ENCODE measurements at places on chromosomes 6 and 20.

GRCh38 chr6:3355358-3356055 is 96.8 kb downstream of the PSMG4 start:
- DNase-seq: peak; percentile 77

- no peak for DNase-seq
These were observed 13.1 kb downstream of the RIOK1 start for GRCh38 chr6:7402716-7403115.

DNA sequence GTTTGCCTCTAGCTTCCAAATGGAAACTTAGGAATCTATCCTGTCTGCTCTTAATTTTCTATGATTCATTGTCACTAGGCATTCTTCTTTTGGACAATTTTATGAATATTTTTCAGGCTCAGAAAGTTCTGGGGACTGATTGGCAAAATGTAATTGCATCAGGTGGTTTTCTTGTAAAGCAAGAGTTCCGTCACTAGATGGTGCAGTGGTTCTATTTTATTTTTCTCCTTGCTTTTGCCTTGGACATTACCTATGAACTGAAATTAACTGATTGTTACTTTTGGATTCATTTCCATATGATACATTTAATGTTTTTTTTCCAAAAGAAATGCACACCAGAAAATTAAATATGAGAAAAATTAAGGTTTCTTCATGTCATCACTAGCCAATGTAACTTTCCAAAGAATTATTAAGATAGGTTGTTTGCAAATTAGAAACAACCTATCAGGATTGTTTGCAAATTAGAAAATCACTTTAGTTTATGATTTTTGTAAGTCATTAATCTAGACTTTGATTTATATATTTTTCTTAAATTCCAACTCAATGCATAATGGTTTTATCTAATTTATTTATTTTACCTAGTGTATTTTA is 48.0 kb downstream of the TMEM170B start:
- DNase-seq: peak; percentile 34

DNA sequence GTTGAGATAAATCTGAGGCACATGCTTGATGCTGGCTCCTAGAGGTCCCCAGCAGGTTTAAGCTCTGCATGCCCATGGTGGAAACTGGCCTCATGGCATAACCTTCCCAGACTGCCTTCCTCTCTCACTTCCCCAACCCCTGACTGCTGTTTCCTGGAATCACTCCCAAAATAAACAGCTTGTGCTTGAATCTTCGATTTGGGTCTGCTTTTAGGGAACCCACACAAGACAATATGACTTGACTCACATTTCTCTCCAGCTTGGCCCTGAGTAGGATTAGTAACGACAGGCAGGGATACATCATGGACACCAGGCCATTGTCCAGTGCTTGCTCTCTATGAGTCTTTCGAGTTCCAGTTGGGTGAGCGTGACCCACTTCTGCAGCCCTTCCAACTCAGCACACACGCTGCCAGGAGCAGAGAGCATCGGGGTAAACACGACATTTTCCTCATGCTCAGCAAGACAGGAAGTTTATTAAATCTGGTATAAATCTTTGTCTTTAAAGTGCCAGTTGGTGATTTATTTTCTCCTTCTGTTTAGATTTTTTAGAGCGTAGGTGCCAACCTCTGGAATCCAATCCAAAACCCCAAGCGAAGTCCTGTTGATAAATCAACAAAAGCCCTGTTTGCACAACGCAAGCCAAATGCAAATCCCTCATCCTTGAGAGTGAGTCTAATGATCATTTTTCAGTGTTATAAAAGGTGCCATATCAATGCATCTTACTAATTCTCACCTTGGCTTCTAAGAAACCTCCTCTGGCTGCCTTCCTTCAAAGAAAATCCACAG is 135.0 kb downstream of the FOXA2 start:
- peak; percentile 39 for DNase-seq

- no peak for DNase-seq
These were observed 5.4 kb downstream of the CTSZ start for GRCh38 chr20:59001449-59002171.

- no peak for DNase-seq
These were observed 21.2 kb upstream of the PCMTD2 start for GRCh38 chr20:64234291-64234791.

DNA sequence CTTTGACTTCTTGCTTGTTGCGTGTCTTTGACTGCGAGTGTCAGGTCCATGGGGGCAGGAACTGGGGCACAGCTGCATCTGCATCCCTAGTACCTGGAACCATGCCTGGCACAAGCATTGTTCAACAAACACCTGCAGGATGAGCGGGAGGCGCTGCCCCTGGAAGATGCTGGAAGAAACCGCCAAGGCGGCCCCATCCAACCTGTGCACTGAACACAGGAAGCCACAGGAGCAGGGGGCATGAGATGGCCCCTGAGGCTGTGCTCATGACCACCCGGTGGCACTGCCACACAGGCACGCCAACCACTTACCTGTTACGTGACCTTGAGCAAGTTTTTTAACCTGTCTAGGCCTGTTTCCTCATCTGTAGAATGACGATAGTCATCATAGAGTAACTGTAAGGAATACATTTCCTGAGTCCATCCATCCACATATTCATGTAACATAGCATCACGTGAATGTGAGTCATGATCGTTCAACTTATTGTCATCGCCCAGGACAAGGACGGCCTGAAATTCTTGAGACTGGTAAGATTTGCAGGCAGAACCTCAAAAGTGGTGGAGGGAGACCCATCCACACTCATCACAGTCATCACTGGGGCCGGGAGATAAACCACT is 374.2 kb downstream of the PREX1 start:
- DNase-seq: no peak

GRCh38 chr6:159969204-159969912 is 476 bp downstream of the IGF2R start:
- no peak for DNase-seq

DNA sequence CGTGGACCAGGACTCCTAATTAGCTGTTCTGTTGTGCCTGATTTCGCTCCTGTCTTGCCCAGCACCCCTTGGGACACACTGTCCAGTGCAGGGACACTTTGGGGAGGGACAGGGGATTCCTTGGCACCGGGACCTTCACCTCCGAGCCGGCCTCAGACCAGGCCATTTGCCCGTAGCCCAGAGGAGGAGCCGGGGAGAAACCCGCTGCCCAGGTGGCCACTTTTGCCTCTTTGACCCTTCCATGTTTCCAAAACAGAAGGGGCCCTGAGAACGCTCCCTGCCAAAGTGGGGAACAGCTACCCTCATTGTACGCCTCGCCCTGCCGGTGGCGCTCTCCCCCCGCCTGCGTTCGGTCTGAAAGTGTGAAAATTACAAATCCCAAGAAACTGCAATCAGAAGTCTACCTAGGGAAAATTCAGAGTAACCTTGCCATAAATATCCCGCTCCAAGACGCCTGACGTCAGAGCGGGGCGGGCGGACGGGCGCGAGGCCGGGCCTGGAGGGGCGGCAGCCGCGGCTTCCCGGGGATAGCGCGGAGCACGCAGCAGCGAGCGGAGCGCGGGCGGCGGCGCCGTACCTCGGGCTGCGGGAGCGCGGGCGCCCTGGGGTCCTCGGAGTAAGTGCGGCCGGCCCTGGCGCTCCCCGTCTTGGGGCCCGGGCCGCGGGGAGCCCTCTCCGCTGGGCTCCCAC is at the start of gene DAAM2:
Gene DAAM2, plus strand, starts transcription at position 527 of the 690 bp plus-strand sequence. CDS start 63,927 bp downstream, outside the sequence.
- DNase-seq: no peak

- no peak for DNase-seq
These were observed 151.1 kb downstream of the LRRC1 start for GRCh38 chr6:53945765-53946407.

DNA sequence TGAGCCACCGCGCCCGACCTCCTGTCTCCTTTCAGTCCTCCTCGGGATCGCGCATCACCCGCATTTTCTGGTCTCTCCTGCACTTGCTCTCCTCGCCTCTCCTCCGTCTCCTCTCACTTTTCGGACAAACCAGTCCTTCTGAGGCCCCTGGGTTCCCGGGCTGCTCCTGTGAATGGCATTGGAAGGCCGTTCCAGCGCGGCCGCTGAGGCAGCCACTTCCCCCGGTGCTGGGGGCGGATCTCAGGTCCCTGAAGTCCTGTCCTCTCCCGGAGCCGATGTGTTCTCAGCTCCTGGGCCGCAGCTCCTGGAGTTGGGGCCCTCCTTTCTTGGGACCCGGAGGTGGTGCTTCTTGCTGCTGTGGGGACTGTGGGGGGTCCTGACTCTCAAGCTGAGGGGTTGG is 803 bp downstream of the MICB start:
- no peak for DNase-seq

DNA sequence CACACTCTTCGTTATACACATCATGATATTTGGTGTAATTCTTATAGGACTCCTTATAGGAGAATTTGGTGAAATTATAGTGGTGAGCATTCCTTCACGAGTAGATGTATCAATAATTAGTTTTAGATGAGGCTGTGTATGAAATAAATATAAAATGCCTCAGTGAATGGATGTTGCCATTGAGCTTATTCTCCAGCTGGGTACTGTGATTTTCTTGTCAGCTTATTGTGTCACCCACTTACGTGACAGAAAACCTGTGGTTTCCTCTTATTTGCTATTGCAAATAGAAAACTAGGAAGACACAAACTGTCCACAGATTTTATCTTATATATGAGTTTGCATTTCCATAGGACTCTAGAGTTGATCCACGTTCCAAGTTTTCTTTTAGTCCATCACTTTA is 439.9 kb upstream of the RNF217 start:
- DNase-seq: no peak

DNA sequence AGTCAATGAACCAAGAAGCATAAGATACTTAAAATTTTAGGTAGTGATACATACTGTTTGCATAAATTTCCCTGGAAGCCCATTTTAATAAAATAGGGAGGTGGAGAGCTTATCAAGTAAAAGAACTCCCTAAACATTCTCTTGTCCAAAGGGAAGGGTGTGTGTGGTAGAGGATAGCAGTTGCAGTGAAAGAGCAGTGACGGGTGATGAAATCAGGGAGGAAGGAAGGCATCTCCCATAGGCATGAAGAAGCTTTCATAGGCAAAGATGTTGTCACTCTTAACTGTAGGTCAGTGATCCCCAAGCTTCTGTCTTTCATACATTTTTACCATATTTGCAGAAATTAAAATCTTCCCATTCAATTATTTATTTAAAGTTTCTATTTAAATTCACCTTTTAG is 60.0 kb upstream of the ZNF831 start:
- no peak for DNase-seq

DNA sequence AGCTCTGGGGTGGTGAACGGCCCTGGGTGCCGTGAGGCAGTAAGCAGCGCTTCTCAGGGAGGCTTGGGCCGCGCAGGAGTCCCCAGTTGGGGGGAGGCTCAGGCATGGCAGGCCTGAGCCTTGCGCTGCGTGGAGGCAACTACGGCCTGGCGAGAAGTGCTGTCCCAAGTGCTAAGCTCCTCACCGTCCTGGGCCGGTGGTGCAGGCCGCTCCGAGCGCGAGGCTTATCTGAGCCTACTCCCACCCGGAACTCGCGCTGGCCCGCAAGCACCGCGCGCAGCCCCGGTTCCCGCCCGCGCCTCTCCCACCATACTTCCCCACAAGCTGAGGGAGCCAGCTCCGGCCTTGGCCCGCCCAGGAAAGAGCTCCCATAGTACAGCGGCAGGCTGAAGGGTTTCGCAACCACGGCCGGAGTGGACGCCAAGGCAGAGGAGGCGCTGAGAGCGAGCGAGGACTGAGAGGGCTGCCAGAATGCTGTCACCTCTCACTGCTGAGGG is 1.8 kb upstream of the WRNIP1 start:
- DNase-seq: no peak

GRCh38 chr6:2818593-2818992 is 23.1 kb downstream of the SERPINB1 start:
- DNase-seq: no peak

GRCh38 chr6:7644417-7644816 is 54.4 kb downstream of the SNRNP48 start:
- no peak for DNase-seq

GRCh38 chr6:78594668-78595066 is 272.7 kb upstream of the IRAK1BP1 start:
- DNase-seq: no peak

DNA sequence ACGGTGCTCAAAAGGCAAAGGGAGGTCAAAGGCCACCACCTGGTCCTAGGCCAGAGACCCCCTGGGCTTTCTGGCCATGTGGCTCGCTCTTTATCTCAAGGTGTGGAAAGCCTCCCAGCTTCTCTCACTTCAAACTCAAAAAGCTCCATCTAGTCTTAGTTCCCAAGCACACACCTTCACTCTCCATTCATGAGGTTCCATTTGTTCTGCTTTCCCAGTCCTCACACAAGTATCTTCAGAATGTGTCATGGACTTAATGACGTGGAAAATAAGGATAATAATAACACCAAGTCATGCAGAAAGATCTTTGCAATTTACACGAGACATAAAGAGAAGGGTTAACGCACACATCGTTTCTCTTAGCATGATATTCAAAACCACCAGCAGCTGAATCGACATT is 219.3 kb downstream of the GMDS start:
- DNase-seq: no peak

- DNase-seq: no peak
These were observed 654.6 kb downstream of the KIF16B start for GRCh38 chr20:15918631-15919030.

DNA sequence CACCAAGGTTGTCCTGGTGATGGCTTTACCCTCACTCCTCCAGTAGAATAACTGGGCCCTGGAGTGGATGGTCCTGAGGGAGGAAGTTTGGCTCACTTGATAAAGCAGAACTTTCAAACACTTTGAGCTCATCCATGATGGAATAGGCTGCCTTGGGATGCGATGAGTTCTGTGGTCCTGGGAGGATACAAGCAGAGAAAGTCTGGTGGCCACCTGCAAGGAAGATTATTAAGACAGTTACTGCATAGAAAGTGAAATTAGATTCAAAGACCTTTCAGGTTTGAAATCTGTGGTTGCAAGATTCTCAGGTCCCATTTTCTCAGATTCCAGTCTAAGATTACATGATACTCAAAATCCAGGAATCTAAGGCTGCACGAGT is 19.9 kb upstream of the CCN5 start:
- no peak for DNase-seq
